Activated T-cell treated with anti-CD3 and anti-CD28 coated beads for 4 hours (primary cell): ENCODE measurements at places on chromosomes 6 and 20.
A peak's percentile ranks its signal among the peaks of the same experiment; 100 is the strongest.

- no peak for DNase-seq
These were observed 144.8 kb downstream of the PDSS2 start for GRCh38 chr6:107314531-107314939.

- DNase-seq, result no peak
These were observed 18.3 kb downstream of the ETV7 start for GRCh38 chr6:36368921-36369865.

DNA sequence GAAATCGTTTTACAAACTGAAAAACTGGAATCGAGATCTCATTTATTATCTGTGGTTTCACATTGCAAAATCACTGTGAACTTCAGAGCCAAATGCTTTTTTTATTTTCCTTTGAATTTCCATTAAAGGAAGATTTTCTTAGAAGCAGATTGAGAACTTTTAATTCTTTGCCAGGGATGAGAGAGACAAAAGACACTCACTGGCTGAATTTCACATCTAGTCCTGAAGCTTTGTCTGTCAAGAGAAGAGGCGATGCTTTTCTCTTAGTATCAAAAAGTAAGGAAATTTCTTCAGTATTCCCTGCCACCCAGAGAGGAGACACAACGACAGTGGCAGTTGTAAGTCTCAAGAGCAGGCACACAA lies 141.8 kb downstream of the TMEM200A start:
- no peak for DNase-seq

DNA sequence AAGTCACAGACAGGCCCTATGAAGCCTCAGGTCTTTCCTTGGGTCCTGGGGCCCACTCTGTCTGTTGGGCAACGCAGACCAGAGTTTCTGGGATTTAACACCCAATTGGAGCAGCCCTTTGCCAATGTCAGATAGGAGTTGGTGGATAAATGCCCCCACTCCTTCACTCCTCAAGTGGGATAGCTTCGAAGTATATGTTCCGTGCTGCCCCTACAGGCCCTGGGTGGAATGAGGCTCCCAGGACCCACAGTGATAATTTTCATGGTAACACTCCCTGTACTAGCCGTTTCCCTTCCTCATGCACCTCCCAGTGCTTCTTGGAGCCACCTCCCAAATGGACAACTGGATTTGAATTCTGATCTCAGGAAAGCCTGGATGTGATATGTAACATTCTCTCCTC lies 145.4 kb downstream of the FOXA2 start:
- no peak for DNase-seq

DNA sequence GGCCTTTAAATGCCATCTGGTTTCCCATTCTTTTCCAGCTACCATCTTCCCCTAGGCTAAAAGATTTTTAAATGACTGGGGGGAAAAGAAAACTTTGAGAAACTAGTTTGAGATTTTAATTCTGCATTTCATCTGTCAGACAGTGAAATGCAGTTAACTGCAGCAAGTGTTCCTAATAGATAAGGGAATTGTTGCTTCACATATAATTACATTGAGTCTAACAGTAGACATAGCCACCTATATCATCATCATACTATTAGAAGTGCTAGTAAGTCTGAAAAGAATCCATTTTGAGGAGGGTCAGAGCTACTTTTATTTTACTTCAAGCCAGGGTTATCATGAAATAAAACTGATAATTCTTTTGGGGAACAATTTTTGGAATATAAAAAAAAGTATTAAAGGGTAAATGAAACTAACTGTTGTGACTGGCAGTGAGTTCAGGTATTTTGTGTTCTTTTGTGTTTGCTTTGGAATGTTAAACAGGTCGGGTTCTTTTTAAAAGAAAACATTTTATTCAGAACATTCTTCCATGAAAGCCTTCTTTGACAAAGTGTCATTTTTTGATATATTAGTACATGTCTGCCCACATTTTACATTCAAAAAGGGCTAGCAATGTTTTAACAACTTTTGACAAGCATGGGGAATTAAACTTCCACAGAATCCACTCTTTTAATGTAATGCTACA lies 170.1 kb downstream of the HS3ST5 start:
- DNase-seq, result no peak

DNA sequence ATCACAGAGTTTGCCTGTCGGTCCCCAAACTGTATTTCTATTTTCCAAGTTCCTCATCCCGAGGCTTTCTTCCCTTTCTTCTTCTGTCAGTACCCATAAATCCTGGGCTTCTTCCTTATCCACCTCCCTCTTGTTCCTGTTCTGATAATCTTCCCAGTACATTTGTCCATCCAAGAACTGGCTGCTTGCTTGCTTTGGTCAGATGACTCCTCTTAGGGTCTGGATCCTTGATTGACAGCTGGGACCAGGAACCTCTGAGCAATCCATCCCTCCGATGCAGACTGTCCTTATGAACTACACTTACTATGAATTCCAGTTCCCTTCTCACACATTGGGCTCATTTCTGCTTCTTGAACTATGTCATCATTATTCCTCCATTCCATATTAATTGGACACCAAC lies 275.3 kb upstream of the CITED2 start:
- DNase-seq, result no peak

- no peak for DNase-seq
These were observed 205.0 kb upstream of the KCNQ5 start for GRCh38 chr6:72416744-72417465.

- no peak for DNase-seq
These were observed 262.0 kb upstream of the FOXQ1 start for GRCh38 chr6:1049900-1050299.

- no peak for DNase-seq
These were observed 67.1 kb upstream of the ADGRF4 start for GRCh38 chr6:47631269-47631772.

GRCh38 chr6:114638341-114638740 lies 295.5 kb upstream of the HS3ST5 start:
- DNase-seq, result no peak

DNA sequence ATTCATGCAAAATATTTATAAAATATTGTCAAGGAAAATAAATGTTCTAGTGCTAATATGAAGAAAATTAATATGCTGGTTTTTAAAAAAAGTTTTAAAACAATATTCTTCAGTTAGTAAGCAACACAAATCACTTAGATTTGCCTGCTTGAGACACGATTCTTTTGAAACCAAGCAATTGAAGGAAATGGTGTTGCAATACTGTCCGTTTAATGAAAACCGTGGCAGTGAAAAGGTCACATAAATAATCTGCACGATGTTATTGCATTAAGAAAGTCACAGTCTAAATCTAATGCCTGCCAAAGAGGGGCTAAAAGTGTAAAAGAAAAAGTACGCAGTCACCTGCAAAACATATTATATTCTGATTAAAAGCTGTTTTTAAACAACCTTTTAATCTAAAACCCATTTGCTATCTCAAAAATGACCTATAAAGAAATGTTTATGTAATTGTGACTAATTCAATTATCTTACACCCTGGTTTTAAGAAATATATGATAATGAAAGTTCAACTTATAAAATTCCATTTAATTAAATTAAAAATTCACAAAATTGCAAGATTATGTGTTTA lies 143.0 kb downstream of the GMDS start:
- no peak for DNase-seq

DNA sequence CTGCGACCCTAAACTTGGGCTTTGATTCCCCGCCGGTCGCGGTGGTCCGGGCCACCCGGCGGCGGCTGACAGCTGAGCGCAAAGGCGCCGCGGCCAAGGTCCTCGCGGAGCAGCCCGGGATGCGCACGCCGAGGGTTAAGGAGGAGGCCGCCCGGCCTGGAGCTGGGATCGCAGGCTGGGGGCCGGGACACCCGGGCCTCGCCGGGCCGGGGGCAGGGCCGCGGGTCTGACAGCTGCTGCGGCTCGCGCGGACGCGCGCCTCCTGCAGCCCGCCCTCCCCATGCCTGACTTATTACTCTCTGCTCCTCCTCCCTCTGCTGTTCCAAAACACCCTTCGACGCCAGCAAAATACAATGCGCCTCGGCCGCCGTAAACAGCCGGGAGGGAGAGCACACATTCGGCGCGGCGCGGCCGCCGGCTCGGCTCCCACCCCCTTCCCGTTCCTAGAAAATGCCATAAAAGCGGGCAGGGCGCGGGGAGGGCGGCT lies 746 bp downstream of the BACH2 start:
- DNase-seq, result peak; percentile 52

DNA sequence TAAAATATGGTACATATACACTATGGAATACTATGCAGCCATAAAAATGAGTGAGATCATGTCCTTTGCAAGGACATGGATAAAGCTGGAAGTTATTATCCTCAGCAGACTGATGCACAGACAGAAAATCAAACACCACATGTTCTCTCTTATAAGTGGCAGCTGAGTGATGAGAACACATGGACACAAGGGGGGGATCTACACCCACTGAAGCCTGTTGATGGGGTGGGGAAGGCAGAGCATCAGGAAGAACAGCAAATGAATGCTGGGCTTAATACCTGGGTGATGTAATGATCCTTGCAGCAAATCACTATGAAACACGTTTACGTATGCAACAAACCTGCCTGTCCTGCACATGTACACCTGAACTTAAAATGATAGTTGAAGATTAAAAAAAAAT lies 71.3 kb downstream of the MANEA start:
- DNase-seq, result no peak

- no peak for DNase-seq
These were observed 153.5 kb upstream of the MLN start for GRCh38 chr6:33957131-33957891.

DNA sequence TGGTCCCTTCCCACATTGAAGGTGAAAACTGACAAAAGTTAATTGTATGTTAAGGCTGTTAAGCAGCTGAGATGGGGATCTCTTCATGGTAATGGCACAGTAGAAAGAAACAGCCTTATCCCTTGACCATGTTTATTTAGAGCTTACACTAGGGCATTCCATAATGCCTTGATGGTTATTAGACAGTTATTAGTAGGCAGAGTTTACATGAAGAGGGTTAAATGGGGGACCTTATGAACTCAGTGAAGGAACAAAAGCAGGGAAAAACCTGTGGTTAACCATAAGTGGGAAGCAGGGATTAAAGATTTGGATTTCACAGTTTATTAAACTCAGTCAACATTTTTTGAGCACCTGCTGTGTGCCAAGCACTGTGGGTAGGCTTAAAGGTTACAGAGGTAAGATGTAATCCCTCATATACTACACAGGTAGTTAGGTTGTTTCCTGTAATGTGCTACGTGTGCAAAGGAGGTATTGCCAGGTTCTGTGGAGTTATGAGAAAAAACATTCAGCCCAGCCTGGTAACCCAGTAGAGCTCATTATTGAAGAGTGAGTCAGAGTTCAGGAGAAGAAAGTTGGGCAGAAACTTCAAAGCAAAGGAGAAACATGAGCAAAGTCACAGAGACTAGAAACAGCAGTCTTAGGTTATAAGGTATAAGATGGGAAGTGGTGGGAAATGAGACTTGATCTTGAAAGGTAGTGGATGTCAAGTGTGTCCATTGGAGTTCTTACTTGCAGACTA lies 32.3 kb upstream of the GNRH2 start:
- DNase-seq, result no peak

DNA sequence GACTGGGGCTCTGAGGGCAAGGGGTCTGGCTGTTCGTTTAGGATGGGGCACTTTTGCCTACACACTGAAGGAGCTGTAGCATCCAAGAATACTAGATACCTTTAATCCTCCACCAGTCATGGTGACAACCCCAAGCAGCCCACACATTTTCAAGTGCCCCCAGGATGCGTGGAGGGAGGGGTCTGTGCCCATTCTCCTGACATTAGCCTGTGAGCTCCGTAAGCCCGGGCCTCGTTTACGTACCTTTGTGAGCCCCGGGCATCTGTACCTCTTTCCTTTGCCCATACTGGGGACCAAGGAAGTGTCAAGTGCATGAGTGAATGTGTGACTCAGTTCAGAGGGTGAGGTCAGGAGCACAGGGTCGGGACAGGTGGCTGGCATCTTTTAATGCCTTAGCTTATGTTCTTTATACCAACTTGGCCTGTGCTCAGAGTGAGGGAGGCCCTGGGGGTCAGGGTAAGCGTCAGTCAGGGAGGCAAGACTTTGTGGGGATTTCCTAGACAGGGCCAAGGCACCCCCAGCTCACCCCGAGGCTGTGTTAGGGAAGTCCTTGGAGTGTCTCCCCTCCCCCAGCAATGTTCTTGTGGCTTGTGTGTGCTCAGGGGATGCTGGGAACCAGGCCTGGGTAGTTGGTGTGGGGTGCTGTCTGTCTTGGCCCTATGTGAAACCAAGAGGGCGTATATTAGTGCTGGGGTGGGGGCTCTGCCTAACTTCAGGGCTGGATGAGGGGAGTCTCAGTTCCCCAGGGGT lies 12.9 kb downstream of the VEGFA start:
- no peak for DNase-seq

GRCh38 chr6:14254505-14254904 lies 136.9 kb downstream of the CD83 start:
- no peak for DNase-seq

DNA sequence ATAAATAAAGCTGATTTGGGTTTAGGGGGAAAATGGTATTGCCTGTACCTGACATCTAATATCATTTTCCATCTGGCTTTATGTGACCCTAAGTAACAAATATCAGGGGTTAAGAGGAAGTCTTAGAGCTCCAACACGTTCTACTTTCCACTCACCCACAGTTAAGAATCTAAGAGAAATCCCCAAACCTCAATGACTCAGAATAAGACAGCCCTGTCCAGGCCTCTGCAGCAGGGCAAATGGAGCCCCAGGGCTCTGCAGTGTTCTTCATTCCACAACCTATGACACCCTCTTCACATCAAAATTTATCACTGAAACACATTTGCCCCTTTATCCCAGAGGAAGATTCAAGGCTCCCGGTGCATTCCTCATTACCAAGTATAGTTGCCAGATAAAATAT lies 20.3 kb upstream of the TENT5A start:
- no peak for DNase-seq

DNA sequence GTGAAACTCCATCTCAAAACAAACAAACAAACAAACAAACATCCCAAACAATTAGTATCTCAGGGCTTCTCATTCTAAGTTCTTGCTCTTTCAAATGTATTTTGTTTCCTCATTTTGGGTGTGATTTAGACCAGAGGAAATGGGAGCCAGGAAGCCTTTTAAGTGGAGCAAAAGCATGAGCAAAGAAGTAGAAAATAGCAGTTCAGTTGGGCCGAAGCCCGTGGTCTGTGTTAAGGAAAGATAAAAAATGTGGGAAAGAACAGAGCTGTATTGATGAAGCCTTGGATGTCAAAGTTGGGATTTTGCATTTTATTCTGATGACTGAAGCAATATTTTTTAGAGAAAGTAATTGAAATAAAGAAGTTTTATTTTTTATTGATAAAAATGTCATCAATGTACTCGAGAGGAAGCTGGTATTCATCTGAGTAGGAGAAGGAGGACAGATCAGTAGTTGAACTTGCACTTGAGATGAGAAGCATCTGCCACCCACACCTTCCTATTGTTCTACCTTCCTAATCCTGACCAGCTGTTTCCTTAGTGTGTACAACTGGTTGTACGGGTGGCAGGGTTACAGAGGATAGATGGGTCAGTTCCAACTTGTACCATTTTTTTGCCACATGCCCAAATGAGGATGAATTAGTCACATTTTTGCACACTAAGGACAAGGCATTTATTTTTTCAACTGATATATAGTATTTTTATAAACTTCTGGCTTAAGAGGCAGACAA lies 56.1 kb downstream of the KIAA0408 start:
- DNase-seq, result no peak

DNA sequence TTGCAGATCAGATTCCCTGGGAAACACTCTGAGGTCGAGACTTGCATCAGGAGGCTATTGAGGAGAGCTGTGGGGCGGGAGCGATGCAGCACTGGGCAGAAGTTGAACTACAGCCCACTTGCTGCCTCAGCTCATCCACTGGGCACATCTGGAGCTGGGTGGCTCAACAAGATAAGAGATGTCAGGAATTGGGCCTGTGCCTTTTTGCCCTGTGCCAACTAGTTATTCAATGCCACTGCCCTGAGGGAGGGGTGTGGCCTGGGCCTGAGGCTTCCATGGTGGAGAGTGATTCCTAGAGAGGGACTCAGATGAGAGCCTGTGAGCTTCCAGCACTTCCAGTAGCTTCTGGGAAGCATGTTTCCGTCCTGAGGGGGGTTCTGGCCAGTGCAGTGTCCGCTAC lies 32.7 kb downstream of the BRPF3 start:
- DNase-seq, result no peak
